ENCODE measurements at places on chromosomes 2 and 18. TPM values are rescaled to one million over a fixed set of nuclear protein-coding genes. Genes with fewer than 3 reads are reported as not detected.

- no peak overlapping the region for H3K4me3 ChIP-seq
- DNase-seq: no peak
- H3K27ac ChIP-seq: no peak overlapping the region
These were observed 70.4 kb downstream of the LRPPRC start for GRCh38 chr2:43925431-43925830.

DNA sequence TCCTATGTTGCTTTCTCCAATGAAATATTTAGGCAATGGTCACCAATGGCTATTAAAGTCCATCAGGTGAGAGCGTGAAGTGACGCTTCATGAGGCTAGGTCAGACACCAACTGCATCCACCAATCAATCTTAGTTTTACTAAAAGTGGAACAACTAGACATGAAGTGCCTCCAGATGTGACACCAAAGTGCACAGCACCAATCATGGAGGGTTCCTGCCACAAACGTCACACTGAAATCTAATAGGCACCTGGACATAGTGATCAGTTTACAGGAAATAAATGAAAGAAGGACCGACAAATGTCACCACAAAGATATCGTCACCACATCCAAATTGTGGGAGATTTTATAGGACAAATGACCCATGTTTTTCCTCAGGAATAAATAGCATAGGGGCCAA, 70.5 kb downstream of the PSMG2 start:
- DNase-seq: no peak
- H3K27me3 ChIP-seq: no peaks in the 10 kb centered on the region
- no peaks in the 10 kb centered on the region for H3K36me3 ChIP-seq
- no peaks in the 10 kb centered on the region for H3K4me1 ChIP-seq
- H3K27ac ChIP-seq: no peak overlapping the region

GRCh38 chr2:20538308-20539132, 91.6 kb downstream of the RHOB start:
- H3K4me1 ChIP-seq: no peaks in the 10 kb centered on the region
- no peak overlapping the region for H3K27ac ChIP-seq
- H3K27me3 ChIP-seq: no peaks in the 10 kb centered on the region
- no peak for DNase-seq
- no peaks in the 10 kb centered on the region for H3K36me3 ChIP-seq

- no peak overlapping the region for H3K27ac ChIP-seq
- H3K27me3 ChIP-seq: no peaks in the 10 kb centered on the region
These were observed 184.6 kb upstream of the OSR1 start for GRCh38 chr2:19542796-19543662.

GRCh38 chr2:119253114-119253702, 29.6 kb downstream of the STEAP3 start:
- no peak overlapping the region for H3K27ac ChIP-seq
- no peaks in the 10 kb centered on the region for H3K4me1 ChIP-seq
- H3K36me3 ChIP-seq: no peaks in the 10 kb centered on the region
- no peaks in the 10 kb centered on the region for H3K27me3 ChIP-seq
- no peak overlapping the region for H3K4me3 ChIP-seq
- DNase-seq: no peak

- H3K27me3 ChIP-seq: no peaks in the 10 kb centered on the region
- no peaks in the 10 kb centered on the region for H3K4me1 ChIP-seq
- H3K4me3 ChIP-seq: no peak overlapping the region
- H3K27ac ChIP-seq: no peak overlapping the region
- H3K36me3 ChIP-seq: peaks cover 19% of the 10 kb centered on the region
These were observed 113.0 kb downstream of the PIK3C3 start for GRCh38 chr18:42068030-42068429.

DNA sequence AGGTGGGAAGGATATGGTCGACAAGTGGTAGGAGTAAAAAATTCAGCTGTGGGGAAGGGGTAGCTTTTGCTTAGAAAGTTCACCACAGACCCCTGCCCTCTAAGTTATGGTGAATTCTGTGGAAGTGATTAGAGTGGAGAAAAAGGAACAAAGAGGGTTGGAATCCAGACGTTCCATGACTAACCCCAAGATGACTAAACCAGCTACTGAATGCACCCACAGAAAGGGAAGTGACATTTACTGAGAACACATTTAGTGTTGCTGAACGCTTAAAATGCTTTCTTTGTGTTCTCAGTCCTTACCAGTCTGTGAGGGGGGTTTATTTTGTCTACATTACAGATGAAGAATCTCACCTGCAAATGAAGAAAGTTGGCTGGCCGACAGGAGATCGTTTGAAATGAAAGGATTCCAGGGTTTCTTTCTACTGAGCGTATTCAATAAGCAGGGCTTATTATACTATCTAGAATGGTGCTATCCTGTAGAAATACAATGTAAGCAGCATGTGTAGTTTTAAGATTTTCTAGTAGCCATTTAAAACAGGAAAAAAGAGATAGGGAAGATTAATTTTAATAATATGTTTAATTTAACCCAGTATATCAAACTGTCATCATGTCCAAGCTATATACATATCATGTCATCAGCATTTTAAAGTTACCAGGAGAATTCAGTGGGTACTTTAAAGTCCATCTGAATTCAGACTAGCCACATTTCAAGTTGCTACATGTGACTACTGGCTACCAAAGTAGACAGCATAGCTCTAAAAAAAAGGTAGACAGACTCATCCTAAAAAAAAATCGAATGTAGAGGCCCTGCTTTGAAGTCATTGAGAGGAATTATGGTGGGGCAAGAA, 60.1 kb downstream of the LIMS1 start:
- no peak overlapping the region for H3K4me3 ChIP-seq
- no peaks in the 10 kb centered on the region for H3K36me3 ChIP-seq
- peak; percentile 62 for DNase-seq
- no peaks in the 10 kb centered on the region for H3K27me3 ChIP-seq
- H3K27ac ChIP-seq: peak overlapping the region; percentile 24

- H3K4me1 ChIP-seq: no peaks in the 10 kb centered on the region
- H3K36me3 ChIP-seq: no peaks in the 10 kb centered on the region
These were observed 600.1 kb upstream of the FSHR start for GRCh38 chr2:49754381-49754780.

- no peak for DNase-seq
- no peaks in the 10 kb centered on the region for H3K4me1 ChIP-seq
- no peak overlapping the region for H3K27ac ChIP-seq
- H3K4me3 ChIP-seq: no peak overlapping the region
- H3K27me3 ChIP-seq: no peaks in the 10 kb centered on the region
These were observed 655.9 kb downstream of the DCC start for GRCh38 chr18:52995875-52996274.

GRCh38 chr2:27714053-27714452, 50.4 kb downstream of the SLC4A1AP start:
- H3K4me3 ChIP-seq: no peak overlapping the region
- H3K27ac ChIP-seq: no peak overlapping the region
- no peak for DNase-seq
- H3K4me1 ChIP-seq: peaks cover 11% of the 10 kb centered on the region

- H3K27ac ChIP-seq: no peak overlapping the region
- no peak overlapping the region for H3K4me3 ChIP-seq
- no peaks in the 10 kb centered on the region for H3K4me1 ChIP-seq
- no peaks in the 10 kb centered on the region for H3K36me3 ChIP-seq
These were observed 143.3 kb downstream of the IRS1 start for GRCh38 chr2:226656367-226656766.

DNA sequence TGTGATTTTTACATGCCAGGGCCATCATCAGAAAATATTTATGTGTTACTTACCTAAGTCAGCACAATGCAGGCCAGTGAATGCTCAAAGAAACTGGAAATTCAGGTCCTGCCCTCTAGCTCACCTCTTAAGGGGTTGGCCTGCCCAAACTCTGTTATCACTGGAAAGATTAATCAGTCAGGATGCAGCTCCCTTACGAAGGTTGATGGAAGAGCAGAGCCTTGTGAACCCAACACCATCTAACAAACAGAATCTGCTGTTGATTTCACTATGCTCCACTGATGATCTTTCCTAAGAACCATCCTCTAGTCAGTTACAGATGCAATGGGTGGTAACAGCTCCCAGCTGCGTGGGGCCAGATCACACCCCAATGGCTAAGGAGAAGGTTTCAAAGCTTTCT, 38.2 kb downstream of the SOX11 start:
- H3K4me3 ChIP-seq: no peak overlapping the region
- DNase-seq: no peak
- no peaks in the 10 kb centered on the region for H3K27me3 ChIP-seq
- H3K27ac ChIP-seq: no peak overlapping the region

GRCh38 chr2:41033127-41033526, 581.2 kb upstream of the SLC8A1 start:
- H3K27ac ChIP-seq: no peak overlapping the region
- H3K4me3 ChIP-seq: no peak overlapping the region
- no peaks in the 10 kb centered on the region for H3K27me3 ChIP-seq
- H3K36me3 ChIP-seq: no peaks in the 10 kb centered on the region
- DNase-seq: no peak

DNA sequence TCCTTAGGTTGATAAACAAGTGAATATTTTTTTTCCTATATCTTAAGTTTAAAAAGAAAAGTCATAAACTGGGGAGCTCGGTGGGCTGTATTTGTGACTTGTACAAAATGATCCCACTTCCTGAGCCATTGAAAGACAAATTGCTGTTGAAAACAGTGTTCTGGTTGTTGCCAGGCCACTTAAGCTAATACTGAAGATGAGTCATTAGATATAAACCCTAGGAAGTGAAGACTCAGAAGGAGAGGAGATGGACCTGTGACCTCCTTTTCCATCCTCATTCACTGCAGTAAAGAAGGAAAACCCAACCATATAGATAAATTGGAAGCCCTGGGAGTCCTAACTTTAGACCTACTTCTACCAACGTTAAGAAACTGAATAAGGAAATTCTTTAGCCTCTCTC, 46.2 kb upstream of the SERPINE2 start:
- H3K4me3 ChIP-seq: no peak overlapping the region
- no peaks in the 10 kb centered on the region for H3K36me3 ChIP-seq
- DNase-seq: no peak
- no peak overlapping the region for H3K27ac ChIP-seq
- H3K27me3 ChIP-seq: no peaks in the 10 kb centered on the region
- H3K4me1 ChIP-seq: no peaks in the 10 kb centered on the region

- H3K27ac ChIP-seq: no peak overlapping the region
- no peak for DNase-seq
- no peak overlapping the region for H3K4me3 ChIP-seq
- H3K4me1 ChIP-seq: no peaks in the 10 kb centered on the region
- peaks cover 20% of the 10 kb centered on the region for H3K27me3 ChIP-seq
These were observed 8.3 kb upstream of the BOLL start for GRCh38 chr2:197793456-197793855.

GRCh38 chr2:60888853-60889252, 7.5 kb downstream of the REL start:
- H3K4me1 ChIP-seq: peaks cover 35% of the 10 kb centered on the region
- H3K27ac ChIP-seq: no peak overlapping the region
- H3K36me3 ChIP-seq: peaks cover 8% of the 10 kb centered on the region
- H3K4me3 ChIP-seq: no peak overlapping the region

- H3K4me1 ChIP-seq: no peaks in the 10 kb centered on the region
- no peaks in the 10 kb centered on the region for H3K27me3 ChIP-seq
- DNase-seq: no peak
- H3K36me3 ChIP-seq: peaks cover 17% of the 10 kb centered on the region
These were observed 38.2 kb downstream of the LMAN2L start for GRCh38 chr2:96701636-96702035.

DNA sequence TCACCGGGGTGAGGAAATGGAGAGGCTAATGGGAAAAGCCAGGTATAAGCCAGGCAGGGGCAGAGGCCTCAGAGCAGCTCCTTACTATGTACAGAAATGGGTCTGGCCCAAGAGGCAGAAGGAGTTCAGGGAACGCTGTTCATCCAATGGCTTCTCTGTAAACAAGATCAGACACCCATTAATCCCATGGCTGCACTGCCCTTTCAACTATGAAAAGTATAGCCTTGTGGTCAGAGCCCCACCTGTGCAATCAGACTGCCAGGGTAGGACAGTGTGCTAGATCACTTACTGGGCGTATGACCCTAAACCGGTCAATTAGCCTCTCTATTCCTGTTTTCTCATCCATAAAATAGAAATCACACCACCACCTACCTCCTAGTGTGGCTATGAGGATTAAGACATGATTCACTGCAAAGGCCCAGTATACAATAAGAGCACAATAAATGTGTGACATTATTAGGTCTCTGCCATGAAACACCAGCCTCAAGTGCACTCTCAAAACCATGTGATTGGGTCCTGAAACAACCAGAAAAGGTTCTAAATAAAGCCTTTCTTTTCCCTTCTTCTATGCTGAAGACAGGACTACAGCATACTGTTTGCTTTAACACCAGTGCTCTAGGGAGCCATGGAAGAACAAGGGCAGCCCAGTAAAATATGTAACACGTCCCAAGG, 4.4 kb downstream of the ANKRD44 start:
- H3K4me1 ChIP-seq: peaks cover 71% of the 10 kb centered on the region
- no peak overlapping the region for H3K4me3 ChIP-seq
- no peaks in the 10 kb centered on the region for H3K27me3 ChIP-seq
- DNase-seq: peak; percentile 36
- H3K36me3 ChIP-seq: peaks cover 31% of the 10 kb centered on the region
- peak overlapping the region; percentile 86 for H3K27ac ChIP-seq

DNA sequence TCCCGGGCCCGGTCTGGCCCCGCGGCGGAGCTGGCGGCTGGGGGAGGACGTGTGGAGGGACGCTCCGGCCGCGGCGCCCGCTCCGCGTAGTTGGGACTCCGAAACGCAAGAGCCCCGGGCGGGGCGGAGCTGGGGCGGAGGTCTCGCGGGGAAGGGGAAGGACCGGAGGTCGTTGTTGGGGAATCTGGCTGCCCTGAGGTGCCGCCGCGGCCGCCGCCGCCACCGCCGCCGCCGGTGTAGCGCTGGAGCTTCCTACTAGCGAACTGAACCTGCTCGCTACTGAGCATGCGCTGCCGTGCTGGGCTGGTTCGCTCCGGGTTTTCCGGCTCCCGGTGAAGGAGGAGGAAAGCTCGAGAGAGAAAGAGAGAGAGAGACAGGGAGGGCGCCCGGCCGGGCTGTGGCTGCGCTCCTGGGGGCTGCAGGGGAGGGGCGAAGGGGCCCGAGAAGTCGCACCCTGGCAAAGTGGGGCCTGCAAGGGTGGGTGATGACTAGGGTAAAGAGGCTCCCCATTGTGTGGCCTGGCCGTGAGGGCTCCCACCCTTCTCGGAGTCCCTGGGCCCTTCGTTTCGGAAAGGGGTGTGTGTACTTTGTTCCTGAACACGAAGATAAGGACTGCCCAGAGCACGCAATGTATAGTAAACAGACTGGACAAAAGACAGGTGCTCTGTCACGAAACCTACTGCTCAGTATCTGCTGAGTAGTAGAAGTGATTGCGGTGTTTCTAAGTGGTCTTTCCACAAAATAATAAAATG, at the start of gene SOS1:
Gene SOS1 (minus strand): TSS at position 281 of the 752 bp plus-strand sequence. CDS start 629 bp downstream, outside the sequence.
- peak within 1 kb of the TSS; percentile 67 for H3K4me3 ChIP-seq
- H3K27me3 ChIP-seq: no peaks in the 10 kb centered on the region
- peak within 1 kb of the TSS; percentile 90 for H3K27ac ChIP-seq
- peak; percentile 93 for DNase-seq
- peaks cover 8% of the 10 kb centered on the region for H3K36me3 ChIP-seq

GRCh38 chr2:43576981-43577892, 18.6 kb downstream of the THADA start:
- H3K27ac ChIP-seq: no peak overlapping the region

ABCG5 gene
- not detected for total RNA-seq

PAX3 gene
- total RNA-seq: not detected

FSHR gene
- not detected for total RNA-seq

RTP5 gene
- not detected for total RNA-seq

KCNG2 gene
- not detected for total RNA-seq

MBD2 gene
- 134 TPM for total RNA-seq

KCNS3 gene
- 0.41 TPM for total RNA-seq

ANKRD30B gene
- total RNA-seq: not detected

ZBTB7C gene
- not detected for total RNA-seq

FOXD4L1 gene
- total RNA-seq: 0.81 TPM

RFTN2 gene
- total RNA-seq: not detected

SLC4A5 gene
- 9.7 TPM for total RNA-seq

REEP1 gene
- total RNA-seq: not detected

OTX1 gene
- not detected for total RNA-seq
